ENCODE measurements at places on chromosomes 1 and 21. TPM values are rescaled to one million over a fixed set of nuclear protein-coding genes. Genes with fewer than 3 reads are reported as not detected.

The ICOSLG gene
- total RNA-seq, result 0.42 TPM

The DEDD gene
- total RNA-seq, result 37.0 TPM

The PCBP3 gene
- total RNA-seq, result 7.5 TPM

The MTARC2 gene
- total RNA-seq, result 15.6 TPM

The RPS27 gene
- 3,317 TPM for total RNA-seq

The OPRD1 gene
- total RNA-seq, result 0.17 TPM

The SERINC2 gene
- 4.0 TPM for total RNA-seq

The SPRR2A gene
- total RNA-seq, result 2.5 TPM

The LINGO4 gene
- total RNA-seq, result not detected

The KLHL17 gene
- total RNA-seq, result 10.8 TPM

The NPPB gene
- total RNA-seq, result not detected

- DNase-seq, result no peak
These were observed 645 bp downstream of the ATP6V0B start for GRCh38 chr1:43975249-43975961.

DNA sequence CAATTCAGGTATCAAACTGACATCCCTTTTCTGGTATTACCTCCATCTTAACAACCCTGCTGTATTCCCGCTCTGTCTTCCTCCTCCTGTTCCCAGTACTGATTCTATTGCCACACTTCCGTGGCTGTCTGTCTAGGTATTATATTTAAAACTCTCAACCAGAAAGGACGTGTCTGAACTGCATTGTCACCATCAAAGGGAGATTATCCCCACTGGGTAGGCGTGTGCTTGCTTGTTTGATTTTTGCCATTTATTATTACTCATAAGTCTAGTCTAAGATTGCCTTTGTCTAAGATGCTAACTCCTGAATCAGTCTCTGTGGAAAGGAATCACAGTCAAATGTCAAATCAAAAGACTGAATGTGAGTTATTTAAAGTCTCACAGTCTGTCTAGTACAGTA is 650.1 kb downstream of the KCNT2 start:
- no peak for DNase-seq

GRCh38 chr1:58438468-58438867 is 108.1 kb downstream of the OMA1 start:
- no peak for DNase-seq

DNA sequence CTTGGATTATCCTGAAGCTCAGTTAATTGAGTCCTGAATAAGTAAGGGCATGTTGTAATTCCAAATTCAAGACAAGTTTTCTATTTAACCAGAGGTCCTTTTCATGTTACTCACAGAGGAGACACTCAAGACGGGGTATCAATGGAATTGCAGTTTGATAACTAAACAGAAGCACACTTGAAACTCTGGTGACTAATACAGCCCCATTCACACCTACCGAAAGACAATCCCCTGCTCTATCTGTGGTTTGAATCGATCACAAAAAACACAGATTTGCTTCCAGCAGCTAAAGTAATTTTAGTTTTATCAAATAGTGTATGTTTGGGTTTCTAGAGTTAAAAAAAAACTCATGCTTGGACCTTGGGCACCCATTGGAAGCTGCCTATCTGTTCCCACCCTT is 60.4 kb downstream of the TEX35 start:
- no peak for DNase-seq

DNA sequence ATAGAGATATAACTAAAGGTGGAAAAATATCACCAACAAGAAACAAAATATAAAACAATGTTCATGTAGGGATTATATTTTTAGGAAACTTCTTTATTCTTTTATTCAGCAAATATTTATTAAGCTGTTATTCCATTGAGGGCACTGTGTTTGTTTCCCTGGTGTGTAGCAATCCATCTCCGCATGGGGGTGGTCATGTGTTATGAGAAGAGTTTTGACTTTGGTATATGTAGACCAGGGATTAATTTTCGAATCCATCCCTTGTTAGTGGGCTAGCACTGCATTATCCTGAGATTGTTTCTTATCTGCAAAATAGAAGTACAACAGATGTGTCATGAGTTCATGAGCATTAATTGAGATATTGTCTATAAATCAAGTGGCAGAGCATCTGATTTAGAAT is 190.2 kb upstream of the LRRC7 start:
- no peak for DNase-seq

DNA sequence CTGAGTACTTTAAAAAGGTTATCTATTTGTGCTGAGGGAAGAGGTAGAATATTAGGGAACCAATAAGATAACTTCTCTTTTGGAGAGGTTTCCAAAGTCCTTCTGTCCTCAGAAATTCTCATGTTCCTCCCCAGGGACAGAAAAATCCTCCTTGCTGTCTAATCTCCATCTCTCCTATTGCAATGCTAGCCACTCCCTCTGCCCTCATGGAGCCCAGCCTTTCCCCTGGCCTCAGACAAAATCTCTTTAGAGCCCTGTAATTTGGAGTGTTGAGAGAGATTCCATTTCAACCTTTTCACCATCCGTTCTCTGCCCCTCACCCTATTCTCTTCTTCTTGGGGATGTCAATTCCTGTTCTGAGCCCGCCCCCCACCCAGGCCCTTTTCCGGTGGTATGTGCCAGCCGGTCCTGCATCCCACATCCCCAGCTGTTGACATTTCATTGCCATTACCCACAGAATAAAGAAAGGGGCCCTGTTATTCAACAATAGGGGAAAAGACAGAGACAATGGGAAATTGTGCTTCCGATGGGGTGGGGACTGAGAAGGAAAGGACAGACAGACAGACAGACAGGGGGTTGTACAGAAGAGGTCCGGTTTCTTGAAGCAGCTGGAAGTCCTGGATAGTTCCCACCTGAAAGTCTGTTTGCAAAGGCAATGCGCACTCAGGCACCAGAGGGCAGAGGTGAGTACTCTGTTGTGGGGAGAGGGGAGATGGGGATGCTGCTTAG is at the start of gene HAPLN2:
Gene HAPLN2 (plus strand): TSS at position 563 of the 729 bp plus-strand sequence. CDS start 4,076 bp downstream, outside the sequence.
- DNase-seq, result no peak

- DNase-seq, result no peak
These were observed 23.5 kb upstream of the SLC5A9 start for GRCh38 chr1:48198970-48199369.

DNA sequence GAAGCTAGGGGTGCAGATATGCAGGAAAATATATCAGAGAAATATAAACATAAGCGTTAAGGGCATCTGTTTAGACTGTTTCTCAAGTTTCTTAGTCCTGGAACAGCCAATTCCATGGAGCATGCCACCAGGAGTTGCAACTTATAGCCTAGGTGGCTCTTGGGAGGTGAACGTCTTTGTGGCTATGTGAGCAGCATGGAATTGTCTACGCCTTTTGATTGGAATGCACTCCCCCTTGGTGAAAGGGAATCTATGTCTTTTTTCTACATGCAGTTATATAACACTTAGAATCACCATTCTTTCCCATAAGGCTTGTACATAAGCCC is 12.4 kb downstream of the RCSD1 start:
- no peak for DNase-seq

DNA sequence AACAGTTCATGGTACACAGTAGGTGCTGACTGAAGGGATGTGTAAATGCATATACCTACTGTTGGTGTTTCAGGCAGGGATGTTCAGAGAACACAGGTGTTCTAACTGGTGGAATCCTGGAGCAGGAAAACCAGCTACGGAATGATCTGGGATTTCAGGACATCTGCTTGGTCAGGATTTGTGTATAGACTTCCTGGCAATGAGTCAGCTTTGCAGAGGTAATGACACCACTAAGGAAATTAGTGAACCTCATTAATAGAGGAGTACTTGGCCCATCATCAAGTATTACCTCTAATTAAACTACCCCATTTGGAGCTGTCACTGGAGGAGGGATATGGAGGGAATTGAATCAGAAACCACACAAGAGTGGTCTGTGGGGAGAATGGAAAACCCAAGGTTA is 7.3 kb downstream of the MRPL37 start:
- no peak for DNase-seq

DNA sequence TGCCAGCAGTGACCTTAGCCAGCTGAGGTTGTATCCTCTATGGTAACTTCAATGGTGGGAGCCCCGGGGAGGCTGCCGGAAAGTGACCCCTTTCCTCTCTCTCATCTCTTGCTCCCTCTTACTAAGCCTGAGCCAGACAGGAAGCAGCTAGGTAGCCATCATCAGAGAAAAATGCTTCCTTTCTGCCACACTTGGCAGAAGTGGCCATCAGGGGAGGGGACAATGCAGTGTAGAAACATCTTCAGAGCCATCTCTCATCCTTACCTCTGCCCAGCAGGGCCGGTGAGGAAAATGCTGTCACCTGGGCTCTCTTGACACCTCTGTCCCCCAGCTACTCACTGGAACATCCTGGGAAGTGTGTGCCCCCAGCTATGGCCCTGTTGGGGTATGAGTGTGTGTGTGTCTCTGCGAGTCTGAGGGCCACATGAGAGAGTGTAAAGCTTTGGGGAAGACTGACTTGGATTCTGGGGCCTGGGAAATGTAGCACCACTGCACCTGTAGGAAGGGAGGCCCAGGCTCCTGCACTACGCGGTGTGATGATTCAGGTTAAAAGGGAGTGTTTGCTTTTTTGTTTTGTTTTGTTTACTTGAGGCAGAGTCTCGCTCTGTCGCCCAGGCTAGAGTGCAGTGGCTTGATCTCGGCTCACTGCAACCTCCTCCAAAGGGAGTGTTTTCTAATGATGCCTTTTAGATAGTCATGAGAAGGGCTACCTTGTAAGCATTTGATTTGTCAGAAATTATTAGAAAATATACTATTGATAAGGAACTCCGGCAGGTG is 48.7 kb upstream of the CNTN2 start:
- no peak for DNase-seq

DNA sequence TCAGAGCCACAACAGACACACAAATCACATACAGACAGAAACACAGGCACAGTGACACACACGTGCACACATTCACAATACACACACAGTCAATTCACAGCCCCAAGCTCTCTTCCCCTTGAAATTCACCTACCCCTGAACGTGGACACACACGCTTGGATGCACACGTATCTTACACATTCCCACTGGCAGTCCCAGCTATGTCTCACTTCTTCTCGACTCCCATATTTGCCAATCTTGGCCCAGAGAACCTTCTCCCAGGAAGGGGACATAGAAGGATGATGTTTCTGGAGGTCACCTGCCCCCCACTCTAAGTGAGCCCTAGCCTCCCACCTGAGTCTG is 1.6 kb downstream of the CRYBG2 start:
- no peak for DNase-seq

DNA sequence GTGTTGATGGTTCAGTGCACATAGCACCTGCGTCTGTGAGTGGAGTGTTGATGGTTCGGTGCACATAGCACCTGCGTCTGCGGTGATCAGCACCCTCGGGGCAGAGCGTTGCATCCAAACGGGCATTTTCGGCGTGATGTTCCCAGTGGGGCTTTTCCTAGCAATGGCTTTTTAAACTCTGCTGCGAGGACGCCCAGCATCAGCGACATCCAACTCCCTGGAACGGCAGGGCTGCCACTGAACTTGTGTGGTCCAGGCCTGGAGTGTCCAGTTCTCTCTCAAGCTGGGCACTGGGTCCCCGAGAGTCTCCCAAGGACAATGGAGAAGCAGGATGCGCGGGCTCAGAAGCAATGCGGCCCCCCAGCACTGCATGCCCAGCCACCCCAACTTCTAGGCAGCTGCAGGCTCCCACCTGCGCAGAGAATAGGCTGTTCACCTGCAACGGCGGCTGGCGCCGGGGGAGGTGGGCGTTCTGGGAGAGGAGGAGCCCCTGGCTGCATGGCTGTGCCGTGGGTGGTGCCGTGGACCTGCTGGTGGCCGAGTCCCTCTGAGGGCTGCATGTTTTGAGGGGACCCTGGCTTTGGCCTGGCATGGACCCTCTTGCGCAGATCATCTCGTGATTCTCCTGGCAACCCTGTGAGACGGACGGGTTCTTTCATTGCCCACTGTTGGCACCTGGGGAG is 10.1 kb upstream of the C1orf174 start:
- DNase-seq, result no peak

DNA sequence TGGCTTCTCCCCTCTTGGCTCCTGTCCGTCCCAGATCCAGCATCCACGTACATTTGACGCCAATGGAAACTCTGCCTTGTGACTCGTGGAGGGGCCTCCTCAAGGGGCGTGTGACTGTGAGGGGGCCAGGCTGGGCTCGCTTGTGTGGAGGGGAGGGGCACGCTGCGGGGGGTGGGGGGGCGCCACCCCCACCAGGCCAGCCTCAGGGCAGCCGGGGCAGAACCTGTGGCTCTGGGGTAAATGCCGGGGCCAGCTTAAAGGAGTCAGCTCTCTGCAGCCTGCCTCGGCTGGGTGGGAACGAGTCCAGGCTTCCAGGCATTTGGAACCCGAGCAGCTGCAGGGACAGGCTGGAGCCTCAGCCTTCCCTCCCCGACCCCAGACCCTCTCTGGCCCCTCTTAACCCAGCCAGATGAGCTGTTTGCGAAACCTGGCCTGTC is 94.1 kb downstream of the SIK1 start:
- no peak for DNase-seq

DNA sequence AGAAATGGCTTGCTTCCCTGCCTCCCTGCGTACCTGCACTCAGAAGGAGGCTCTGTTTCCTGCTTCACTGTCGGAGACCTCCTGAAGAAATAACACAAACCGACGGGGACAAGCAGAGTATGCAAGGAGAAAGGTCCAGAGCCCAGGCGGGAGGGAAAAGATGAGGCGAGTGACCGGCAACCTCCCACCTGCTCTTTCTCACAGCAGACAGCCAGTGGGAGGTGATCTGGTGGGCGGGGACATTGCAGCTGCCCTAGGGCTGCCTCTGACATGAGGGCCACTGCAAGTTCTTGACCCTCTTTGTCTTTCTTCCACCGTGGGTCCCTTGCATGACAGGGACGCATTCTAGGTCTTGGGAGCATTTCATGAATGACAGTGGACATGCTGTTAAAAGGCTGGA is 368.2 kb downstream of the CAMTA1 start:
- DNase-seq, result no peak

GRCh38 chr1:46526013-46526690 is 25.3 kb downstream of the KNCN start:
- no peak for DNase-seq

DNA sequence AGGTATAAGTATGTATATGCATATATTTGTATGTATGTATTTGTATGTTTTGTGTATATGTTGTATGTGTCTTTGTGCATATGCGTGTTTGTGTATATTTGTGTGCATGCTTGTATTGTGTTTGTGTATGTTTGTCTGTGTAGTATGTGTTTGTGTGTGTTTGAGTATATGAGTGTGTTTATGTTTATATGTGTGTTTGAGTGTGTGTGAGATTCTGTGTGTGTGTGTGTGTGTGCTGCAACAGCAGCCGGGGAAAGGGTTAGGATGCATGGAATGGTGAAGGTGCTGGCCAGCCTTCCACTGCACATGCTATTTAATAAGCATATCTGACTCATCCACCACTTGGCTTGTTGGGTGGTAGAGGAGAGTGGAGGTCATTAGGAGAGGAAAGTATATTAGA is 46.6 kb upstream of the RAB4A start:
- no peak for DNase-seq

DNA sequence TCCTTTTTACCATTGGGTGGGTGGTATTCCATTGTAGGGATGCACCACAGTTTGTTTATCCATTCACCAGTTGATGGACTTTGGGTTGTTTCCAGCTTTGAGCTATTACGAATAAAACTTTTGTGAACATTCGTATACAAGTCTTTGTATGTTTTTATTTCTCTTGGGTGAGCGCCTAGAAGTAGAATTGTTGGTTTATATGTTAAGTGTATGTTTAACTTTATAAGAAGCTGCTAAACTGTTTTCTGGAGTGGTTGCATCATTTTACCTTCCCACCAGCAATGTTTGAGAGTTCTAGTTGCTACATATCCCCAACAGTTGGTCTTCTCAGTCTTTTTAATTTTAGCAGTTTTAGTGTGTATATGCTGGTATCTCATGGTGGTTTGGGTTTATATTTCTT is 132.5 kb downstream of the PEX14 start:
- no peak for DNase-seq

All from esophagus muscularis mucosa (tissue), 4 donors.